ENCODE measurements at places on chromosomes 6 and 20.
A peak's percentile ranks its signal among the peaks of the same experiment; 100 is the strongest.

GRCh38 chr6:2979819-2980464 is 8.6 kb upstream of the SERPINB6 start:
- no peak for DNase-seq

DNA sequence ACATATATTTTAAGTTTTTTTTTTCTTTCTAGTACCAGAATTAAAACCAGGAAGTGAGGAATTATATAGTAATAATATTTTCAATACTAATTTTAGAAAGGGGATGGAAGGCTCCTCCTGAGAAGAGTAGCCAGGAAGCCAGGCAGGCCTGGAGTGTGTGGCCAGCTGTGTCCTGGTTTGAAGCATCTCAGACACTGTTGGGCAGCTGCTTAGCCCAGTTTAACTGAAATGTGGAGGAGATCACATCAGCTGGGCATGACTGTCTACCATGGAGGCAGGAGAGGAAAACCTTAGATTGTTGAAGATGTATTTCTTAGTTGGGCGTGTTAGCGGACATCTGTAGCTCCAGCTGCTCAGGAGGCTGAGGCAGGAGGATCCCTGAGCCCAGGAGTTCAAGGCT is 142.2 kb downstream of the ARID1B start:
- DNase-seq = no peak

DNA sequence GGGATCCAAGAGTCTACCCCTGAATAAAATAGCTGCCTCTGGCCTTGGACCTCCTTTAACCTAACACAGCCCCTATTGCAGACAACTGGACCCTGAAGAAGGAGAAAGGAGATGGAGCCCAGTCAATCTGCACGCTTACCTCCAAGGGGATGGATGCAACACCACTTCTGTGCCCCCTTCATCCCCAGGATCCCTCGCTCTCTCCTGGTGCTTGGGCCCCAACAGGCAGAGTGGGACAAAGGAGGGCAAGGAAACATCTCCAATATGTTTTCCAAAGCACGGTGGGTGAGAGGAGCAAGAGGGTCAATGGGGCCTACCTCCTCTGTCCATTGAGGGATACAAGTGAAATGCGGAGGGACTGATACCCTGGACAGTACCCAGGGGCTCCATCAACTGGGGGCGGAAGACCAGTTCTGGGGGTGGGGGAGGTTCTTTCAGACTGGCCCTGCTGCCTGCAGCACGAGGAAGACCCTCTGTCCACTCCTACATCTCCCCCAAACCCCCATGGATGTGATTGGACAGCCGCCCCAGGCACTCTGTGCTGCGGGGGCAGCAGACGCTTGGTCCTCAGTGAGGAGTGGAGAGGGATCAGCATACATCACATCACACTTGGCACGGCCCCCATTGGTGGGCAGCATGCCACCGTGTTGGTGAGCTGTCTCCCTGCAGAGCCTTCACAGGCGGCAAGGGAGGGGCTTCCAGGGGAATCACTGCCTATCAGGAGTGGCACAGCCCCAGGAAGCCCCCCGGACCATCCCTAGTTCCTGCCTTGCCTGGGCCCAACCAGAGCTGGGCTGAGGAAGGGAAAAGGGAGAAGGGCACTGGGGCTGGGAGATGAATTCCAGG is 70.6 kb downstream of the MRPL14 start:
- DNase-seq = no peak

DNA sequence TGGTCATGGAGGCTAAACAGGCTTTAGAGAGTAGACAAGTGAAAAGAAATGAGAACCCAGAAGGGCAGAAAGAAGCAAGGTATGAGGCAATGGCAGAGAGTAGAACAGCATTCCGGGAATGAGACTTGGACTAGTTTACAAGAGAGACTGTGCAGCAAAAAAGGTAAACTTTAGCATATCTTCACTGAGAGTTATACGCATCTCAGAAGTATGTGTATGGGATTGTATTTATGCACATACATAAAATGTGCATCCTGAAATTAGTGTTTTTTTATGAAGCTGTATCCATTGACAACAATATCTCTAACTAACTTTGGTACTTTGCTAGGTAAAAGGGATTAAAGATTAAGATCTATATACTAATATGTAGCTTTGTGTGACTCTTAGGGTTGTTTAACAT is 753.6 kb downstream of the BCKDHB start:
- DNase-seq = no peak

GRCh38 chr20:36969051-36969450 is 17.5 kb upstream of the SAMHD1 start:
- no peak for DNase-seq

- no peak for DNase-seq
Measured at GRCh38 chr20:31830406-31830981, 11.3 kb downstream of the MYLK2 start.

DNA sequence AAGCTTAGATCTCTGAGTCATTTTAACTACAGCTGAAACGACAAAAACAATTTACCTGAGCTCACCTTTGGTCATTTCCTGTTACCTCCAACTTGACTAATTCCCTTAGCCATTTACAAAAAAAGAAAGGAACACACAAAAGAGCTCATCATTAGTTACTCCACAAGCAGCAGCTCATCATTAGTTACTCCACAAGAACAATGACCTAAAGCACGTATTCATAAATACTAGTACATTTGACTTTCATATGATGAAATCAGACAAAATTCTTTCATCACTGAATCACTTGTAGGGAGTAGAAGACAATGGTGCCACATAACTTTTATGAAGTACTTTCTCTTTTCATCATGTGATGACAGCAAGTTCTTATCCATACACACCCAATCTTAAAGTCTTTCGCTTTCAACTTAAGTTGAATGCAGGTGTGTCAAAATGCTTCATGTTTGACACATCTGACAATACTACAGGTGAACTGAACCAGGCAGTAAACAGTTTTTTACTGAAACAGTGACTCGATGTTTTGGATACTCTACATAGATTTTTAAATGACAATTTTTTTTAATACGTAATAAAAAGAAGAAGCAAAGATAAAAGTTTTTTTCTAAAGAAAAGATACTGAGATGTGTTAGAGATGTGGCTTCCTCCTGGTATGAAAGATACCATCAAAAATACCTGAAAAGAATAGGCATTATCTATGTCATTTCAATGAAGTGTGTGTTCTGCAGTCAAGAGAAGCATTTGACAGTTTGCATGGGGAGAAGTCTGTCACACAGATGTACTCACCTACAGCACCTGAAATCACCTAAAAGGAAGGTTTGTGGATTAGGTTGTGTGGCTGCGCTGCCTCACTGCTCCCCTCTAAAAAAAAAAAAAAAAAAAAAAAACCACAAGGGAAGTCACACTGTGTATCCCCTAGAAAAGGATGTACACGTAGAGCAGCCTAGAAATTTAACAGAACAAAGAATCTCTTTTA is 109.1 kb downstream of the PRDM1 start:
- no peak for DNase-seq

- no peak for DNase-seq
Measured at GRCh38 chr20:49692941-49693340, 20.7 kb downstream of the B4GALT5 start.

DNA sequence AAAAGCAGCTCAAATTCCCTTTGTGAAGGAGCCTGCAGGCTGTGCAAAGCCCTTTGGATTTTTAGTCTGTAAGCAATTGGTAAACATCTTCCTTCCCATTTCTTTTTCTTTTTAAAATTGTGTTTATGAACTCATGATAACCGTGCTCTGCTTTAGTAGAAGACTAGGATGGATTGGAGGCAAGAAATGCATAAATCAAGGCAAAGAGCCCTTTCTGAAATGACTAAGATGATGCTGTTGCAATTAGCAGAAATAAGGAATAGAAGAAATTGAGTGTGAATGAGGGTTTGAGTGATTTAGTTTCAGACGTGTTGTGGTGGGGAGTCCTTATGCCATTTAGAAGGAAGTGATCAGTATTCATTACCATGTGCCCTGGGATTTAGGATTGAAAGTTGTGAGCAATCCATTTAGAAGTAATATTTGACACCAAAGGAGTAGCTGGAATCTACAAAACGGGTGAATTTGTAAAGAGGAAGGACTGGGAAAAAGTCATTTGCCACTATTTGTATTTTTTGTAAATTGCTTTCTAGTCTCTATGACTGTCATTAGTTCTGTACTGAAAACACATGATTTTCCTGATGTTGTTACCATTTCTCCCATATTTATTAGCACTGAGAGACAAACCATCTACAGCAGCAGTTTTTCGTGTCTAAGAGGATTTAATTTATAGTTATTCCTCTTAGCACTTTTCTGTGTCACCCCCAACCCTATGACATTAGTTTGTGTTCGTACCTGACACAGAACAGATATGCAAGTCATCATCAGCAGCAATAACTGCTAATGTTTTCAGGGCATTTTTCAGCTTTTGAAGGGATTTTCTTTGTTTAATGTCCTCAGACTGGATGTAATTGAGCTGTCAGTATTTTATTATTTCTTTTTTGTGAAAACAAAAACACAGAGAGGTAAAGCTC is 265.0 kb downstream of the UTRN start:
- no peak for DNase-seq

DNA sequence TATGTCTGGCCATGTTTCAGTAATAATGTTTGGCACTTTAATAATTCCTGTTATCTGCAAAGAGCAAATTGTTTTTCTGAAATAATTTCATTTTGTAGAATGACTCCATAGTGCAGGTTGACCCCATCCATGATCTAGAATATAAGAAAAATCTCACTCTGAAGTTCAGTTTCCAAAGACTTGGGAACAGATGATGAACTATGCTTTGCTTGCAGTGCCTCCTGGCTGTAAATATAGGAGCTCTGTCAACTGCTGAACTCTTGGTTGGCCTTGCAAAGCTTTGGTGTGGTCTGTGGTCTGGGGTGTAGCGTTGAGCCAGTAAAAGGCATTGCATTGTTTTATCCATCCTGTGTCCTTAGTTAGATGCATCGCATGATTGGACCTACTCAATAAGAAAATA is 104.0 kb downstream of the PLCB4 start:
- DNase-seq = no peak

GRCh38 chr20:57780906-57781305 is 71.1 kb upstream of the PMEPA1 start:
- no peak for DNase-seq

DNA sequence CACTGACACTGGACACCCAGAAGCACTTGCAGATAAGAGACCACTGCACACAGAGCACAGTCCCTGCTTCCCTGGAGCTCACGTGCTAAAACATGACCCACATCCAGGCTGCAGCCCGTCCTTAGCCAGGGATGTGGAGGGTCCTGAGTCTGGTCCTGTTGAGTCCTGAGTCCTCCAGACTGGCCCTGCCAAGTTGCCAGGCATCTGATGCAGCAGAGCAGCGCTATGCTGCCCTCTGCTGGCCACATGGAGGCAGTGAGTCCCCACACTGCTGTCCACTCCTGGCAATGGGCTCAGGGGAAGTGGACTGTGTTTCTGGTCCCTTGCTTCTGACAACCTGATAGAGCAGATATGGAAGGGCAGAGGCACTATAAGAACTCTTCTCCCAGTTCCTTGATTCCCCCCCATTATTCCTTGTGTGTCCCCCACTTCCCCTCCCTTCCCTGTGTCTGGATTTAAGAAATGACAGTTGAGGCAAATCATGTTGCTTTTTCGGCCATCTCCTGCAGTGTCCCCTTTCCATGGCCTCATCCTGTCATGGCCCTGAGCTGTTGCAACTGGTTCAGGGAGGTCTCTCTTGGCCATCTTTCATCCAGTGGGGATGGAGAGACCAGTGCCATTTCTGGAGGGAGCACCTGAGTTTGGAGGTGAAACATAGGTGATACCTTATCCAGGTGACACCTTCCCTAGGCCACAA is 86.0 kb downstream of the DHX35 start:
- DNase-seq = peak; percentile 78

DNA sequence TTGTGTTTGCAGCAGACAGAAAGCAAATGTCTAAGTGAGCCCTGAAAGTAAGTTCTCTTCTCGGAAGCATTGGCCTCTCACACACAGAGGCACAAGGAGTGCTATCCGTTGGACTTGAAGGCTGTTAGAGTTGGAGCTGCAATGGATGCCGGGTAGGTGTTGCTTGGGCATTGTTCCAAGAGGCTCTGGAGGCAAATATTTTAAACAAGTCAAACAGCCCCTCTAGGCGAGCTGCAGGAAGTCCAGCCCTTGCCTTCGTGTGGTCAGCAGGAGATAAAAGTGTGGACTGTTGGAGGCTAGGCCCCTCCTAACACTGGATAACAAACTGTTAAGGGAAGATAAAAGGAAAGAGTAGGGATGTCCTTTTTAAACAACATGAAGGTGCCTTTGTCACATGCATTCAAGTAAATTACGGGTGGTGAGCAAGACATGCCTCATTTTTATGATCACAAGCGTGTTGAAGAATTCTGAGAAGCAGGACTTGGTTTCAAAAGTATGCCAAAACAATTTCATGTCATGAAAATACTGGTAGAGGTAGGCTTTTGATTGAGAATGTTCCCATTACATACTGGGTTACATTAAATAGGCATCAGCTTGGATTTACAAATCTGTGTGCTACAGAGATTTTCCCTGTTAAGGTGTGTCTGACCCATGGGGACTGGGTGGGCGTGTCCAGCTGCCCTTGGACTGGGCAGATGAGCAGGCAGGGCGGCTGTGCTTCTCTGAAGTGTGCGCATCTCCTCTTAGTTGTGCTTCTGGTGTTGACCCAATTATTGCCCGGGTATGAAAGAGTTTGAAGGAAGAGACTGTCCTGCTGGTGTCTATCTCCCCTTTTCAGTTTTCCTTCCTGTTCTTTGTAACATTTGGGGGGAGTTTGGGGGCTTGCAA is 57.5 kb downstream of the RREB1 start:
- no peak for DNase-seq

DNA sequence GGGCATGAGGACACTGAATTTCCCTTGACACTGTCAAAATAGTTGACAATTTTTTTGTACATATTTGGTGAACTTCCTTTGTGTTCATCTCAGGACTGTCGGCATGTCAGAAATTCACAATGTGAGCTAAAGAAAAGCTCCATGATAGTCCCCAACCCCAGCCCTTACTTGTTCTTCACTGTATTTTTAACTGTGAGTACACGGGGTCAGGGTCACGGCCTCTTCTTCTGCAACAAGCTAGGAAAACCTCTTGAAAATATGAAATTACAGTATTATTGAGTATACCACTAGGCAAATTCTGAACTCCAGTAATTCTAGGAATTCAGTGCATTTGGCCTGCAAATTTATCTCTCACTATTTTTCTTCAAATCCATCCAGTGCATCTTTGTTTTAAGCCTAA is 199.4 kb downstream of the SLC24A3 start:
- DNase-seq = no peak

DNA sequence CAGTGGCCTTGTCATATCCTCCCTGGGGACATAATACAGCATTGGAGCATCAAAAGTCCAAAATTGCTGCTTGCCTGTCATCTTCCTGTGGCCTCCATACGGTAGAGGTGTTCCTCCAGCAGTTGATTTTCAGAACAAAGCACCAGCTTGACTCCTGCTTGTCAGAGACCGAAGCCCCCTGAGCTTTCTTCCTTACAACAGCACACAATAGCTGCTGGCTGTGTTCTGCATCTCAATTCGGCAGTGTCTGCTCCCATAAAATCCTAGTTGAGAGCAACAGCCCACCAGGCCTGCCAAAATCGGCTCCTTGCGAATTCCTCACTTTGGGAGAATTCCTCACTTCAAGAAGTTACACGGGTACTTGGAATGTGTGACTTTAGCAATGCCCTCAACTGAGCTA is 372.9 kb downstream of the SAMD5 start:
- no peak for DNase-seq
